ENCODE measurements at places on chromosomes 6 and 20.

DNA sequence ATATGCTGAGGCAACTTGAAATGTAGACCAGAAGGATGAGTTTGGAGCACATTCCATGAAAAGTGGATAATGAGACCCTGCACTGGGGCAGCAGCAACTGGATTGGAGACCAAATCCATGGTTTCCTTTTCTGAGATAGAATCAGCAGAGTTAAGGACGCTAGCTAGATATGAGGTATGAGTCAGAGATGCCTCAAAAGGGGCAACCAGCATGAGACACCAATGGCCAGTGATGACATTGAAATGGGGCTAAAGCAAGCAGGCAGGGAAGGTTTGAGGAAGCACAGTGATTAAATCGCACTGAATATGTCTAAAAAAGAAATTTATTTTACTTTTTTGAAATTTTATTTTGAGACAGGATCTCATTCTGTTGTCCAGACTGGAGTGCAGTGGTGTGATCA is 802.4 kb downstream of the TFAP2A start:
- no peak for DNase-seq

DNA sequence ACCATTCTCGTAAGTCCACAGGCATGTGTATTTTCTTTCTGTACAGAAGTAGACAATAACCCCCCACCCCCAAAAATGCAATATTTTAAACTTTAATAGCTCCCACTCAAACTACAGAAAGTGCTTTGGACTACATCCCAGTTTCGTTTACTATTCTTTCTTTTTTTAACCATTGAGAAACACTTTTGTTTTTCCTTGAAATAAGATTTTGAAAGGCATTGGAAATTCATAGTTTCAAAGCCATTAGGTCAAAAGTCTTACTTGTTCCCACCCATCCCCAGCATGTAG is 140.0 kb downstream of the KIF16B start:
- no peak for DNase-seq

DNA sequence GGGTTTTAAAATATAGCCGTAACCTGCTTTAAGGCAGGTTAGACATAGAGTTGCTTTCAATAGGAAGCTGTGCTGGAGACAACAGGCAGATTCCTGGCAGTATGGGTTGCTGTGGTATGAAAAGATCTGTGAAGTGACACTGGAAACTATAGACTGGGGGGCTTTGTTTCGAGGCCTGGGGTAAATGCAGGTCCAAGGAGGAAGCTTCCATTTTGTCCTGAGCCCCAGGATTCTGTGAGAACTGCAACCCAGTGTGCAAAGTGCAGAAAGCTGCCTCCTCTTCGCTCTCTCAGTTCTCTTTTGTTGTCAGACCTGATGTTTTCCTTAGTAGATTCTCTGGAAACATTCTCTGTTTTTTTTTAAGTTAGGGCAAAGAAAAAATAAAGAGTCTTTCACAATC is 86.9 kb downstream of the LYRM4 start:
- no peak for DNase-seq

- DNase-seq: no peak
These were observed 155.6 kb downstream of the ZFP64 start for GRCh38 chr20:52035977-52036376.

- DNase-seq: no peak
These were observed 229.1 kb downstream of the NFATC2 start for GRCh38 chr20:51313358-51313827.

DNA sequence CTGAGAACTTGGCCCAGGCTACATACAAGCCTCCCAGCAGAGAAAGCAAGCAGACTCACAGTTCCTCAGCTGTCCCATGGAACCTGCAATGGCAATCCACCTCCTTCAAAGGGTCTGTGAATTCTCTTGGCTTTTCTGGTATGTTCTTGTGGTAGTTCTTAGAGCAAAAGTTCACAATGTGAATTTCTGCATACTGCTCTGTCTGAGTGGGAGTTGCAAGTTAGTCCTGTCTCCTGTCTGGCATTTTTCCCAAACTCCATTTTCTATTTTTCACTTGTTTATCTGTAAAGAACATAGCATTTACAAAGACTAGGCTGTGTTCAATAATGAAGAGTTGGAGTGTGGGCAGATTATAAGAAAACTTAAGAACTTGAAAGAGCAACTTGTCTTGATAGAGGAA is 269.9 kb downstream of the BCKDHB start:
- DNase-seq: no peak

GRCh38 chr6:45611491-45611890 is 233.8 kb upstream of the SUPT3H start:
- no peak for DNase-seq

GRCh38 chr6:39377539-39377950 is 55.0 kb upstream of the KCNK16 start:
- DNase-seq: peak; percentile 50

Data from NCI-H2171 (cell line).